Esophagus (tissue), 2 donors: ENCODE measurements at places on chromosomes 5 and 9. TPM values are rescaled to one million over a fixed set of nuclear protein-coding genes. Genes with fewer than 3 reads are reported as not detected.

KCNIP1 gene
- 0.04 TPM for polyA plus RNA-seq

F2RL1 gene
- 10.3 TPM for polyA plus RNA-seq

EGR1 gene
- polyA plus RNA-seq = 17.9 TPM

HCN1 gene
- polyA plus RNA-seq = not detected

SEMA6A gene
- polyA plus RNA-seq = 1.6 TPM

DIRAS2 gene
- under 0.01 TPM for polyA plus RNA-seq

TLR4 gene
- polyA plus RNA-seq = 0.47 TPM

KIF4B gene
- not detected for polyA plus RNA-seq

INPP5E gene
- 10.5 TPM for polyA plus RNA-seq

ADGRV1 gene
- 0.82 TPM for polyA plus RNA-seq

DEPDC1B gene
- 2.9 TPM for polyA plus RNA-seq

NXNL2 gene
- polyA plus RNA-seq = 0.15 TPM

PCDHGA1 gene
- polyA plus RNA-seq = 0.22 TPM

CDHR2 gene
- polyA plus RNA-seq = 0.01 TPM
